ENCODE measurements at places on chromosomes 16 and 17. TPM values are rescaled to one million over a fixed set of nuclear protein-coding genes. Genes with fewer than 3 reads are reported as not detected.

- no peak for DNase-seq
Measured at GRCh38 chr16:84717484-84717883, 17.7 kb downstream of the USP10 start.

Gene ZNF594
- 17.9 TPM for total RNA-seq

Gene ARL4D
- 29.3 TPM for total RNA-seq

DNA sequence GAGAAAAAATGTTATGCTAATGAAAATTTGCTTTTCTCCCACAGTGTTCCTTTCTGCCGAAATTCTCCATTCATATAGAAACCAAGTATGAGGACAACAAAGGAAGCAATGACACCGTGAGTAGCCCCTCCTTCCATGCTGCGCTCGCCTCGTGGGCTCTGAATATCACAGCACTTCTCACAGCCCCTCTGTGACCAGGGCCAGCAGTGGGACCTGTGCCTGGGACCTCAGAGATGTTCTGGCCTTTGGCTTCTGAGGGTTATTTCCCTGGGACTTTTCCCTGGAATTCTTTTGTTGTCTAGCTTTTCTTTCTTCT is 139.6 kb upstream of the NOL11 start:
- no peak for DNase-seq

DNA sequence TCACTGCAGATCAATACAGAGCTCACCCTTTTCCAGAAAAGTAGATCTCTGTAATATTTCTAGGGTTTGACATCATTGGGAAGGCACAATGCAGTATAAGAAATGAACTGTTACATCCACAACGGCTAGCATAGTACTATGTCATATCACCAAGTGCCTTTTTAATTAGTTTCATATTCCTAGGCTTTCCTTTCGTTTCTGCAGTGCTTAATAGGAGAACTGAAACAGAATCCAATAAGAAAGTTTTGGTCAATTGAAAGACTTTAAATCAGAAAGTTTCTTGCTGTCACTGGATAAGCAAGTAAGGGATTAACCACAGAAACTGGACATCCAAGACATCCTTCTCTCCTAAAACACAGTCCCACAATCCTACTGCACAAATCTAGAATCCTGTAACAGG is 3.5 kb upstream of the RNF43 start:
- no peak for DNase-seq

Gene CTRB1
- not detected for total RNA-seq

DNA sequence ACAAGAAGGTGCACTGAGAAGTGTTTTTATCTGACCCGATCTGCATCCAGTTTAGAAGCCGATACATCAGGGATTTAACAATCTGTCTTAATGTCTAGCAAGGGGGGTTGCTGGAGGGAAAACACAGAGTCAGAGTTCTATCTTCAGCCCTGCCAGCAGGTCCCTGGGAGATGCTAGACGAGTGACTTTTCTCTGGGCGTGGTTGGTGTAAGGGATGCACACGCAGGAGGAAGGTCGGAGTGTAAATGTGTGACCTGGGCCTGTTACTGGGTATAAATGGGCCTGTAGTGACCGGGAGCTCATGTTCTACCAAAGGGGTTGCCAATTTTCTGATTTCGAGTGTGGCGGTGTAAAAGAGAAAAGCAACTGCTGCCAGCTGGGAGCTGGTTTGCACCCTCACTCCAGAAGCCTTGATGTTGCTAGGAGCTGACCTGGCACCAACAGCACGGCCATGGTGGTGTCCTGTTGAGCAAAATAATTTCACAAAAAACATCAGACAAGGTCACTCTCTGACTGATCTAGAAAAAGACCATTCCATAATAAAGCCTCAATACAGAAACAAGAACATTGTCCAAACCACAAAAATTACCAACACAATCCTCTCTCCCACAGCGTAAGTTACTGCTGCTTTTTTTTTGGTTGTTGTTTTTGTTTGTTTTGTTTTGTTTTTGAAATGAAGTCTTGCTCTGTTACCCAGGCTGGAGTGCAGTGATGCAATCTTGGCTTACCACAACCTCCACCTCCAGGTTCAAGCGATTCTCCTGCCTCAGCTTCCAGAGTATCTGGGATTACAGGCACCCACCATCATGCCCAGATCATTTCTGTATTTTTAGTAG is 1.3 kb upstream of the KCTD13 start:
- no peak for DNase-seq

Gene NPIPA7
- total RNA-seq: 3.5 TPM

- DNase-seq: no peak
Measured at GRCh38 chr16:4892361-4893102, 44.4 kb downstream of the PPL start.

DNA sequence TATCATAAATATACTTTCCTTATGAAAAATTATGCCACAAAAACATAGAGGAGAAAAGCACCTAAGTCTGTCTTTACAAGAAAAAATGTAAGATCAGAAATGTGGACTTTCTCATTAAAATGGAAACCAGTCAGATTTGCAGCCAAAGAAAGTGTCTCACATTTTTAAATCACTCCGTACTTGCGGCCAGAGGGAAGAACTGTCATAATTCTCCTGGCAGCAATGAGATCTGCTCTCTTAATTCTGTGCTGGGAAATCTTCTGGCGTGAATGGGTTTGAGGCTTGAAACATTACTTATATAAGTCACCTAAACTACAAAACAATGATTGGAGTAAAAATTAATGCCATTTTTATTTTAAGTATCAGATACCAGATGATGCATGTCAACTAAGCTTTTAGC is 10.7 kb downstream of the C16orf95 start:
- DNase-seq: no peak

- no peak for DNase-seq
Measured at GRCh38 chr16:951660-952301, 19.0 kb downstream of the LMF1 start.

GRCh38 chr16:53154513-53154912 is 99.7 kb downstream of the CHD9 start:
- no peak for DNase-seq

Gene ASGR1
- total RNA-seq: 8.2 TPM

- no peak for DNase-seq
Measured at GRCh38 chr17:42246515-42246914, 29.7 kb downstream of the STAT5B start.

Gene RUNDC3A
- 54.4 TPM for total RNA-seq

DNA sequence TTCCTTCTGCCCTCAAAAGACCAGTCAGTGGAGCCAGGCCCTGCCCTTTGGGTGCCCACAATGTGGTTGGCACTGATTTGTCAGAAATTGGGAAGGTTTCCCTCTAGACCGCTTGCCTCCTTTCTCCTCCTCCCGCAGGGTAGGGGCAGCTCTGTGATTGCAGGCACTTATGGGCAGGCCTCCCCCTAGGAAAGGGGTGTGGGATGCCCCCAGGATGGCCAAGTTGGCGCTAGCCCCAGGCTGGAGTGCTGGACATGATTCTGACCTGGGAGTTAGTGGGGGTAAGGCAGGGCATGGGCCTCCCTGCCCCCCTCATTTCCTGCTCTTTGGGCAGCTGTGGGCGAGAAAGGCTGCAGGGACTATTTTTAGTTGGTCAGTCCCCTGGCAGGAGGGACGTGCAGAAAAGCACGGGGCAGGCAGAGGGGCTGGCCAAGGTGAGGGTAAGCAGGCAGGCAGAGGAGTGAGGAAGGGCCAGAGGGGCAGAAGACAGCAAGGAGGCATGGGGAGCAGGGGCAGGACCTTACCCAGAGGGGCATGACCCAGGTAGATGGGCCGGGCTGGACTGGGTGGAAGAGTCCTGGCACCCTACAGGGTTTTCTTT is 3.3 kb downstream of the RARA start:
- DNase-seq: no peak

Gene CHRNE
- 0.99 TPM for total RNA-seq

- DNase-seq: peak; percentile 63
Measured at GRCh38 chr17:9291912-9292560, 270.7 kb downstream of the NTN1 start.

DNA sequence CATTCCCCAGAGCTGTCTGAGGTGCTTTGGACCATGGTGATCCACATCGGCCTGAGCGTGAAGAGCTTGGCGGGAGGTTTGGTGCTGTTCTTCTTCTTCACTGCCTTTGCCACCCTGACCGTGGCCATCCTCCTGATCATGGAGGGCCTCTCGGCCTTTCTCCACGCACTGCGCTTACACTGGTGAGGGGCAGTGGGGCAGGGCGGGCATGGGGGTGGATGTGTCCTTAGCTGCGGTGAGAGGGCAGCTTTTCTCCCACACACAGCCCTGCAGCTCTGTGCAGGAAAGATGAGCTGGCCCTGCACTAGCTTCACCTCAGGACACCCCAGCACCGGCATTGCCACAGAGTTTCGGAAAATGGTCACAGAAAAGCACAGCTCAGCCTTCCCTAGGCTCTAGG is 21.8 kb upstream of the NAGLU start:
- no peak for DNase-seq

DNA sequence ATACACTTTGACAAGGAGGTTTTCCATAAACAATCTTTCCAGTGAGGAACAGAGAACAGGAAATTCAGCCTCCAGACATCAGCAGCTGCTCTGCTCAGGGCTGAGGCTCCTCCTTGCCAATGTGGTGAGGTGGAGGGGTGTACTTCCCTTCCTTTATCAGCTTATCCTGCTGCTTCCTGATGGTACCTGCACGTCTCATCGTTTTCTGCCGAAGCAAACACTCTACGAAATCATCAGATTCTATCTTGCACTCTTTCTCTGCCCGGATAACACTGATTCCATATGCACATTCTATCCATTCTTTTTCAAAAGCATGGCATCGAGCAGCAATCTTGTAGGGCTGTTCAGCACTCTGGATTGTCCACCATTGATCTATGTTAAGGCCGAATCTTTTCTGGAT is 15.4 kb upstream of the SEZ6 start:
- DNase-seq: no peak

GRCh38 chr17:51014129-51014528 is 106.5 kb downstream of the SPAG9 start:
- DNase-seq: no peak

Gene SNX11
- 18.9 TPM for total RNA-seq

Gene CSH1
- total RNA-seq: 18.1 TPM

DNA sequence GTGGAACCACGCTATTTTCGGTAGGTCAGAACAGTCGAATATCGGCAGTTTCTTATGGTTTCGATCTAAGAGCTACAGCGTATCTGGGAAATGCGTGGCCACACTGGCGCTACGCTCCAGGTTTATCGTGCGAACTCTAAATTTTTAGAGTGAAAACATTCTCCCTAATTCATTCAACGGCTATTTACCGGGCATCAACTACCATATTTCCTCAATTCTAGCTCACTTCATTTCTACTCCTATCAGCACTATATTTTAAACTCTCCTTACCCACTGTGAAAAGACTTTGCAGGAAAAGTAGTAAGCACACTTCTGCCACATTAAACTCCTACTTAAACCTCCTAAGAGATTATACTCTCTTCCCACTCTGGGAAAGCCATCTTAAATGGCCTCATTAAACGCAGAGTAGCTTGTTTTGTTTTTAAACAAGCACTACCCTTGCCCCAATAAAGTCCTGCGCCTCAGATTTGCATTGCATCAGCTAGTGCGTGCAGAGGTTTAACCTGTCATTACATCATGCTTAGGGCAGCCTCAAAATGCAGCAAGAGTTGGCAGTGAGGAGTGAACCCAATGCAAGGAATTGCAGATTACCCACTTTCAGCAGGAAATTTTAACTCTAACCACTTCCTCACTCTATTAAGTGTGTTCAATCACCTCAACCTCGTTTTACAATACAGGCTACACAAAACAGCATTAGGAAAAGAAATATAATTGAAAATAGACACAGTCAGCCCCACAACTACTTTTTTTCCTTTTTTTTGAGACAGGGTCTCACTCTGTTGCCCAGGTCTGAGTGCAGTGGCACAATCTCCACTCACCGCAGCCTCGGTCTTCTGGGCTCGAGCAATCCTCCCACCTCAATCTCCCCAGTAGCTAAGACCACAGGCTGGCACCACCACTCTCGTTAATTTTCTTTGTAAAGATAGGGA is 18.8 kb downstream of the SIAH1 start:
- peak; percentile 15 for DNase-seq

DNA sequence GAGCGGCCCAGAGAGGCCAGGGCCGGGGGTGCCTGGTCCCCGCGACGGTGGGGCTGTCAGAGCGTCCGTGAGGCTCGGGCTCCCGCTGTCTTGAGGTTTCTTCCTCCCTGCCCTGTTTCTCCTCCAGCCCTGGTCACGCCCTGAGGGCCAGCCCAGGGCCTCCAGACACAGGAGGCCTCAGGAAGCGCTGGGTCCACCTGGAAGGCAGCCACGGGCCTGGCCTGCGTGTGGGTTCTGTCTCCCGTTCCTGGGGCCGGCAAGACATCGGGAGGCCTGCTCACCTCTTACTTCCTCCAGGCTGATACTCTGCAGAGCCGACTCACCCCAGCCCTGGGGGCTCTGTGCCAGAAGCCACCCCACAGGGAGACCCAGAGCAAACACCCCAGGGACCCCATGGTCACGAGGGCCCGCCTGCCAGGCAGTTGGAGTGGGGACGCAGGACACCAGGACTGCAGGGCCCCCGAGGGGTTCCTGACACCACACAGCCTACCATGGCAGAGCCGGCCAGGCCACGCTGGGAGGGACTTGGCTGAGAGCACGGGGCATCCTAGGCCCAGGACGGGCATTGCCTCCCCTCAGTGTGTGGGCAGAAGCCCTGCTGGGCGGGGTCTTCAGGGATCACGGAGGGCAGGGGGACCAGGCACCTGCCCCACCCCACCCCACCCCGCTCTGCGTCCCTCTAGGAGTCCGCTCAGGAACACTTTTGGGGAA is 18.9 kb upstream of the CACNA1H start:
- no peak for DNase-seq

Gene RNF222
- total RNA-seq: not detected

Gene LHX1
- 2.9 TPM for total RNA-seq

DNA sequence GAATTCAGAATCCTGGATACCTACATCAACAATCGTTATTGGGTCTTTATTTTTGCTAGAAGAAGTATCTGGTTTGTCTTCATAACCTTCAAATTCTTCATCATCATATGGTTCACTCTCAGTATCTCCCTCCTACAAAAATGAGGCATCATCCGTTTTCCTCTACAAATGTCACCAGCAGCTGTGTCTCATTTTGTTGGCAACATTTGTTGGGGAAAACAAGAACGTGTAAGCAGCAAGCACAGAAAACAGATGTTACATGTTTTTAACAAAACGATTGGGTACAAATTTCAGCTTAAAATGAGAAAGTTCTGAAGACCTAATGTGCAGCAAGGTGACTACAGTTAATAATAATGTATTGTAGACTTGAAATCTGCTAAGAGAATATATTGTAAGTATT is 8.7 kb downstream of the CCDC47 start:
- DNase-seq: no peak
